ENCODE measurements at places on chromosomes 5 and 9. TPM values are rescaled to one million over a fixed set of nuclear protein-coding genes. Genes with fewer than 3 reads are reported as not detected.

The TMC1 gene
- not detected for total RNA-seq

The CARTPT gene
- total RNA-seq = not detected

GRCh38 chr5:119410448-119411159, 41.7 kb upstream of the HSD17B4 start:
- peak; percentile 24 for DNase-seq

- DNase-seq = no peak
Measured at GRCh38 chr5:119386596-119387344, 31.0 kb downstream of the TNFAIP8 start.

- DNase-seq = peak; percentile 62
Measured at GRCh38 chr9:136482046-136482792, 621 bp downstream of the SEC16A start.

DNA sequence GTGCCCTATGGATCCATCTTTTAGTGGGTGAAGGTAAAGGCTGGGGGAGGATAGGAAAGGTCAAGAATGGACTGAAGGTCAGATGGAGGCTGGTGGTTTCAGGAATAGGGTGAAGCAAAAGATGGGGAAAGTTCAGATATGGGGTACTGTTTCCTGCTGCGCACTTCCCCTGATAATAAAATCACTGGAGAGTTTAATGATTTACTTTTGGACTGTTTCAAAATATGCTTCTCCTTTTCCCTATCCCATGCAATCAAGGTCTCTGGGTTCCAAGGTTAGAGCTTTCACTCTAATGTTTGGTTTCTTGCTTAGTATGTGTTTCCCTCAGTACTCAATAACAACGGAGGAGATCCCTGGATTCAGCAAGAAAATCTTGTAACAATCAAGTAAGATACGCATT, 10.8 kb upstream of the PPP3R2 start:
- DNase-seq = no peak

- DNase-seq = no peak
Measured at GRCh38 chr9:74639112-74639511, 142.0 kb downstream of the RORB start.

Measured in activated CD8-positive, alpha-beta T cell treated with anti-CD3 and anti-CD28 coated beads for 36 hours (primary cell).